CD14-positive monocyte (primary cell): ENCODE measurements at places on chromosomes 3 and 15. TPM values are rescaled to one million over a fixed set of nuclear protein-coding genes. Genes with fewer than 3 reads are reported as not detected.

DNA sequence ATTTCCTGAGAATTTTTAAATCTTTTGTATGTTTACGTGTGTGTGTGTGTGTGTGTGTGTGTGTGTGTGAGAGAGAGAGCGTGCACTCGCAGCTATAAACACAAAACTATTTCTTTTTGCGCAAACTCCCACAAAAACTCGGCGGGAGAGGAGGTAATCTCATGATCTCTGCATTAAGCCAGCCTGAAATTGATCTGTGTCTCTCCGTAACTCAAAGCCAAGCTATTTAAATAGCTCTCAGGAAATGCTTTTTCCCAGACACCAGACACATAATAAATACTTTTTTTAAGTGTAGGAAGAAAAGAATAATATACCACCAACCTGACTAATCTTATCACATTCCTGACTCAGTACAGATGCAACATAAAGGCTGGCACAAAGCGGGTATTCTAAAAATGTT is 226.8 kb downstream of the MAGI1 start:
- DNase-seq, result no peak

DNA sequence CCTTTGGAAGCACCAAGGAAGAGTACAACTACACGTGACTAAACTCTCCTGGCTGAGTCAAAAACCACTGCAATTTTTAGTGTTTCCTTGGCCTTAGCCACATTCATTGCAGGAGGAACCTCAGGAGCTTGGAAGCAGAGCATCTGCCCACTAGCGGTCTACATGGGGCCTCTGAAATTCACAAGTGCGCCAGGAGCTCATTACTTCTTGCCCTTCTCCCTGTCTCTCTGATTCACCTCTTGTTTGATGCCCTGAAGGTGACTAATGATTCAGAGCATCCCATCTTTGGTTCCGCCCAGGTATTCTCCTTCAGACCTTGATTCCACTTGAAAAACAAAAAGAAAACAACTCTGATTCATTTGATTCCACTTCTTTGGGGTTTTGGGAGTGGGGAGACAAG is 201.1 kb upstream of the LPP start:
- no peak for DNase-seq

DNA sequence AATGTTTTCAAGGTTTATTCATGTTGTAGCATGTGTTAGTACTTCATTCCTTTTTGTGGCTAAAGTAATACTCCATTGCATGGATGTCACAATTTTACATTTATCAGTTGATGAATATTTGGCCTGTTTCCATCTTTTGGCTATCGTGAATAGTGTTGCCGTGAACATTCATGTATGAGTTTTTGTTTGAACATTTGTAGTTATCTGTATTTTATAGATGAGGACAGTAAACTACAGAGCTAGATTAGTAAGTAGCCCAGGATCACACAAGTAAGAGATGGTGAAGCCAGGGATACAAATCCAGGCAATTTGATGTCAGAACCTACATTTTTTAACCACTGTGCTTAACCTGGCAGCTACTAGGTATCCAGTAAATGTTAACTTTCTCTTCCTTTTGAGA is 63.2 kb downstream of the ASTE1 start:
- DNase-seq, result no peak

GRCh38 chr3:162143180-162143579 is 646.6 kb downstream of the OTOL1 start:
- no peak for DNase-seq

The CFAP20DC gene
- polyA plus RNA-seq, result not detected
